ENCODE measurements at places on chromosomes 11 and 22.
A peak's percentile ranks its signal among the peaks of the same experiment; 100 is the strongest.

DNA sequence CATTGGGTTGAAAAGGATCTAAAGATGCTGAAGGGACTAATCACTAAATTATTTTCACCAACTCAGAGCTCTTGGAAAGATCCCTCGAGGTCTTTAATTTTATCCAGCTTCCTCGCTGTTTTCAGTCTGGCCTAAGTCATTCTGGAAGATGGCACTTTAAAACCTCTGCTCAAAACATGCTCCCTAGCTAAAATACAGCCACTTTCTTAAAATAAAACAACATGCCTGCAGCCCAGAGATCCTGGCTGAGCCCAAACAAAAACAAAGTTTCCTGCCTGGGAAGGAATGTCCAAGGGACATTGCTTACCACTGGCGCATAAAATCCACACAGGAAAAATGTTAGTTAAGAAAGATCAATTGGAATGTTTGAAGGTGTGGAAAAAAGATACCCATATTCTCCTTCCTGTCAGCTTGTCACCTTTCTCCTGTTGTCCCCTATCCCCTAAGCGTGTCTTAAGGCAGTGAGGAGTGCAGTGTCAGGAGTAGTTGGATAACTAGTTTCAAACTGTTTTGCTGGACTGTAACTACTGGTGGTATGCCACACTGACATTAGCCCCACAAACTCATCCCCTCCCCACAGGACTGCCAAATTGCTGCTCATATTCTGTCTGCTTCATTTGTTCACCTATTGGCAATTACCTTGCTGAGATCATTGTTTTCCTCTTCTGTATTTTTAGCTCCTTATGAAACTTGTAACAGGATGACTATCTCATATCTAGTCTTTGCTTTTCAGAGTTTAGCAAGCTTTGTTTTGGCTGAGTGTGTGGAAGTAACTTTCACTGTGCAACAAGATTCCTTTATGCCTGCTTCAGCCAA is 108.3 kb upstream of the SESN3 start:
- no peak for DNase-seq

GRCh38 chr11:35365961-35366360 is 53.4 kb downstream of the SLC1A2 start:
- DNase-seq = peak; percentile 22

DNA sequence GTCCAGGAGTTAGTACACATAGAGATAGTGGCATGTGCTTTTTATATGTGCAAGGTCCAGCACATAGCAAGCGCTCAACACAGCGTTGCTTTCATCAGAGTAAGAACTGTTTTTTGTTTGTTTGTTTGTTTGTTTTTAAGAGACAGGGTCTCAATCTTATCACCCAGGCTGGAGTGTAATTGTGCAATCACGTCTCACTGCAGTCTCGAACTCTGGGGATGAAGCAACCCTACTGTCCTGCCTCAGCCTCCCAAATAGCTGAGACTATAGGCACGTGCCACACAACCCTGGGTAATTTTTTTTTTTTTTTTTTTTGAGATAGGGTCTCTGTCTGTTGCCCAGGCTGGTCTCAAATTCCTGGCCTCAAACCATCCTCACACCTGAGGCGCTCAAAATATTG is 10.8 kb downstream of the TCN2 start:
- DNase-seq = no peak

GRCh38 chr11:64571050-64571409 is 20.0 kb upstream of the SLC22A12 start:
- DNase-seq = no peak

- no peak for DNase-seq
Measured at GRCh38 chr11:32072872-32073643, 17.8 kb upstream of the RCN1 start.

GRCh38 chr22:22745225-22746060 is 101.0 kb downstream of the GGTLC2 start:
- peak; percentile 79 for DNase-seq

DNA sequence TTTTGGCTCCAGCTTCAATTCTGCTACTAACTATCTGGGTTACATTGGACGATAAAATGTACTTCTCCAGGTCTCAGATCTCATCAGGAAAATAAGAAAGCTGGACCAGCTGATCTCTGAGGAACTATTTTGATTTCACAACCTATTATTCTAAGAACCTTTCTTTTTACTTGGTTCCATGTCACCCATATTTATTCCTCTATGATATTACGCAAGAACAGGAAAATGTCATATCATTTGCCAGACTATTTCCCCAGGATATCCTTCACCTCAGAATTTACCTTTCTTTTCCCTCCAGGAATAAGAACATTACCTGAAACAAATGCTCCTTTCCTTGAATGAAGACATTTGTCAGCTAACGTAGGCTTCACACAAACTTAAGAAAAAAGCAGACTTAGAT is 387.5 kb upstream of the RAG2 start:
- DNase-seq = no peak

- peak; percentile 3 for DNase-seq
Measured at GRCh38 chr22:27994481-27995331, 75.7 kb upstream of the PITPNB start.

DNA sequence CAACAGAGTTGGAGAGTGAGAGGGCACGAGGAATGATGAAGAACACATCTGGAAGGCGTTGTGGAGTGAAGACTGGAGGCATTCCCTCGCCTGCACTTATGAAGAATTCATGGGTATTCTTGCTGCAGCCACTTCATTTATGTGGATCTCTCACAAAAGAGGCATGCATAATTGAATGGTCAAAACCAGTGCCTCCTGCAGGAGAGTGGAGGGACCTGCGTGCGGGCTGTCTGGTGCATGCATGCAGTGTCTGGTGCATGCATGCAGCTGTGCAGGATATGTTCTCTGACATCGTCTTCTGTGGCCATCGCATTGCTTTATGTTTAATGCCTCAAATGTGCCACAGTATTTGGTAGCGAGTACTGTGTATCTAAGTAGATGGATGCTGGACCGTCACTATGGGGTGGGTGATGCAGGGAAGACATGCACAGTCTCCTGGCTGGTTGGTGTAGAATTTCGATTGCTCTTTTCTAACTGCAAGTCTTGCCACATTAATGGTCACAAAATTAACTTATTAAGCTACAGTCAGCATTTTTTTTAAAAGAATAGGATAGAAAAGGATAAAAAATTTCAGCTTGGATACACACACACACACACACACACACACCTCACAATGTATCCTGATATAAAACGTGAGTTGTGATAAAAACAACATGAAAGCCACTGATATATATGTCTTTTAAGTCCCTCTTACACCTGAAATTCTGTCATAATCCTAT is 20.9 kb upstream of the NTM start:
- DNase-seq = no peak

DNA sequence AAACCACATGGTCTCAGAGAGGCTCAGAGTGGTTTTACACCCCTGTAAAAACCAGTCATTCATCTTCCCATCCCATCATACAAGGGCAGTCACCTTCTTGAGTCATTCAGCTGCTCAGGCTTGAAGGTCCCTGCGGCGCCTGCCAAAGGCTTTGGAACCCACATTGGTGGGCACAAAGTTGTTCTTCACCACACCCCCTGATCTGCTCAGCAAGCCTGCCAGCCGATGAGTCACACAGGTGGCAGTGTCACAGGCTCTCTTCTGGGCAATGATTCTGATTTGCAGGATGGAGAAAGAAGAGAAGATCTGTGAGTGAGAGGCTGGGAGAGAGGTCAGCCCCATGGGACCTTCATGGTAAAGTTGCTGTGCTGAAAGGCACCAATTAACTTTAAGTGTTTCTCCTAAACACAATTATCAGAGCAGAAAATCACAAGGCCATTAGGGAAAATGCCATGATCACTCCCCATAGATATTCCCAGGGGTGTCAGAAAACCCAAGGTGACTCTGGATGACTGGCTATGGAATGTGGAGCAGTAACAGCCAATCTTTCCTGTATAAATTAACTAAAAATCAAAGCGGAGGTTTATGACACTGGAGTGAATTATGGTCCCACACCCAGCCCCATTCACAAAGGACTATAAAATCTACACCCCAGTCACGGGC is 4.4 kb downstream of the CALCA start:
- no peak for DNase-seq

- no peak for DNase-seq
Measured at GRCh38 chr11:118915396-118915795, 10.3 kb downstream of the BCL9L start.

DNA sequence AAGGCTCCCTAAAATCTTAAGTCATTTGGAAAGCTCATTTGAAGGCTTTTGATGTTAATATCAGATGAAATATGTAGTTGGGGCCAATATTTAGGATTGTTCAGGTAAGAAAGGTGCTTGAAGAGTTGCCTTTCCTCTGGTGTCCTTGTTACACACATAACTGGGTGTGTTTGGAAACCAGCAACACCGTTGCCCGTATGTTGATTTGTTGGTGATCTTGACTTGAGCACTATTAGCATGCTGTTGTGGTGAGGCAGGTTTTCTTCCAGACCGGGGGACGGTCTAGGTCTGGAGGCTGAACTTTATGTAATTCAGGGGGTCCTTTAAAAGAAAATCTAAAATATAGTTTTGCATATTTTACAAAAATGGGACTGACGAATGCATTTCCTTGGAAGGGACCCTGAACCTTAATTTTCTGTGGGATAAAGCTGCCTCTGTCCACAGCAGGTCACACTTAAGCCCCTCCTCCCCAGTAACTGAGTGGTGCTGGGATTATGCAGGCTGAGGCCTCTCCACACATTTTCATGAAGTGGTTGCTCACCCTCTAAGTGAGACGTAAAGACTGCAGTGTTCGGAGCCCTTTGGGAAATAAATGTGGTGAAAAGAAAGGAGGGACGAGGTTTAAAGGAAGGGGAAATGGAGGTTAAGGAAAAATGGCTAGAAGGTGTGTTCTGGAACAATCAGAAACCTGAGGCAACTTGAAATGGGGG is 1.8 kb downstream of the YWHAH start:
- no peak for DNase-seq

DNA sequence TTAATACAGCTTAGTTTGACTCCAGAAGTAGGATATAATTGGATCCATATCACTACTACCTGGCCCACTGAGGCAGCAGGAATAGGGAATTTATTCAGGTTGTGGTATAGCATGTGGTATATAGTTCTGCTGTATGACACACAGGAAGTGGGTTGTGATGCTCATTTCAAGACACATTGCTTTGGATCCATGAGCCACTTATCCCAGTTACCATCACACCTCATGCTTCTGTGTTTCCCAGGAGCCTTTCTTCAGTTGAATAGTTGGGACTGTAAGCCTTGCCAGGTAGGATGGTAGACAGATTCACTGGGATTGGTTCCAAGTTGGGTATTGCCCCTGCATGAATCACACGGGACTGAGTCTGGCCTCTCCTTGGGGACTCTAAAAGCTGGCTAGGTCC is 9.9 kb upstream of the SLC37A2 start:
- DNase-seq = no peak

Measured in suppressor macrophage (primary cell).